ENCODE measurements at places on chromosomes 4 and X.
A peak's percentile ranks its signal among the peaks of the same experiment; 100 is the strongest.

DNA sequence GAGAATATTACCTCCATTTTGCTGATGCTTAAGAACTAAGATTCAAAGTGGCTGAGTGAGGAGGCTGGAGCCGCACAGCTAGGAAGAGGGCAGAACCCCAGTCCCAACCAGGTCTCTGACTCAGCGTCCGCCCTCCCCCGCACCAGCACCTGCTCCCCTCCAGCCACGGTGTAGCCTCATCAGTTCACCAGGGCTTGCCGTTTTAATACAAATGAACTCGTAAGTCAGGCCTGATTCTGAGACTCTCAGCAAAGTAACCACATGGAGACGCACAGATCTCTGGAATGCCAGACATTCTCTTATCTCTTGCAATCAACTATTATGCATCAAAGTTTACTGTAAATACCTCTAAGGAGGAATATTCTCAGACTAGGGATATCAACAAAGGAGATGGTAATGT, 52.4 kb downstream of the ENPP6 start:
- DNase-seq = no peak

DNA sequence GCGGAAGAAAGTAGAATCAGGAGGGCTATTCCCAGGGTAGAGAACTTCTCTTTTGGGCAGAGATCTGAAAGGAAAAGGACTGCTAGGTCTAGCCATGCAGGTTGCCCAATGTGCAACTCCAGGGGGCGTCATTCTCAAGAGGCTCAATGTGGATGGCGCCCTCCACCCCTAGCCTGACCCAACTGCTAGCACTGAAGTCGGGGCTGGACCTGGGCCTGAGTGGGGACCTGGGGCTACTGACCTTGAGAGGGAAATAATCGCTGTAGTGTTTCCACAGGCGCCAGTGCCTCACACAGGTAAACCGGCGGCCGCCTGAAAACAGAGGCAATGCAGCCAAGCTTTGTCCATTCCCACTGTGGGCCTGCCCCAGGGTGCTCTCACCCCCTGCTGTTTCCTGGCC, 6.1 kb downstream of the AWAT2 start:
- no peak for DNase-seq

DNA sequence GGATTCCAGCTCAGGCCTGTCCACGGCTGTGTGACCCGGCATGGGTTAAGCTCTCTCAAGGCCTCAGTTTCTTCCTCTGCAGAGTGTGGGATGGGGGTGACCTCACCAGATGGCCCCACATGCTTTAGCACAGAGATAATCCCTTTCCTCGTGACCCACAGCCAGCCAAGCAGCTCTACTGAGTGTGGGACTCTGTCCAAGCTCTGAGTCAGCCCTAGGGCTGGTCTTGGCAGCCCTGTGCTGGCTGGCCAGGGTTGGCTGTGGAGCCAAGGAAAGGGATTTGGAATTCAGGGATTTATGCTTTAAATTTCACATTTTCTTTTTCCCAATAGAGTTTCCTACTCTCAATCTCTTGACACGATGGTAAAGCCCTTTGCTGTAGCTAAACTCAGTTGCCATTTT, 19.7 kb upstream of the SPON2 start:
- DNase-seq = peak; percentile 93

GRCh38 chr4:151905197-151905596, 144.4 kb upstream of the GATB start:
- no peak for DNase-seq

- DNase-seq = no peak
Measured at GRCh38 chr4:42488114-42488513, 90.8 kb downstream of the SHISA3 start.

DNA sequence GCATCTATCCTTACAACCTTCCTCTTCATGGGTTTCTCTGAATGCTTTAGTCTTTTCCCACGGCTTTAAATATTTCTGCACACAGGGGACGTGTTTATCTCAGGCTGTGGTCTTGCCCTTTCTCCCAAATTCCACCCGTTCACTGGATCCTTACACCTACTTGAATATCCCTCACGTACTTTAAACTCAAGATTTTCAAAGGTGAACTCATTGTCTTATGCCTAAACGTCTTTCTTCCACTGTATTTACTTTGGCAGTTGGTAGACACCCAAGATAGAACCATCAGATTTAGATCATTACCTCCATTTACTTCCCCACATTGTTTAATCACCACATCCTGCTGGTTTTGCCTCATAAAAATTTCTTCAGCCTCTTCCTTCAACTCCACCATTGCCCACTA, 269.2 kb downstream of the CBLL2 start:
- DNase-seq = no peak

DNA sequence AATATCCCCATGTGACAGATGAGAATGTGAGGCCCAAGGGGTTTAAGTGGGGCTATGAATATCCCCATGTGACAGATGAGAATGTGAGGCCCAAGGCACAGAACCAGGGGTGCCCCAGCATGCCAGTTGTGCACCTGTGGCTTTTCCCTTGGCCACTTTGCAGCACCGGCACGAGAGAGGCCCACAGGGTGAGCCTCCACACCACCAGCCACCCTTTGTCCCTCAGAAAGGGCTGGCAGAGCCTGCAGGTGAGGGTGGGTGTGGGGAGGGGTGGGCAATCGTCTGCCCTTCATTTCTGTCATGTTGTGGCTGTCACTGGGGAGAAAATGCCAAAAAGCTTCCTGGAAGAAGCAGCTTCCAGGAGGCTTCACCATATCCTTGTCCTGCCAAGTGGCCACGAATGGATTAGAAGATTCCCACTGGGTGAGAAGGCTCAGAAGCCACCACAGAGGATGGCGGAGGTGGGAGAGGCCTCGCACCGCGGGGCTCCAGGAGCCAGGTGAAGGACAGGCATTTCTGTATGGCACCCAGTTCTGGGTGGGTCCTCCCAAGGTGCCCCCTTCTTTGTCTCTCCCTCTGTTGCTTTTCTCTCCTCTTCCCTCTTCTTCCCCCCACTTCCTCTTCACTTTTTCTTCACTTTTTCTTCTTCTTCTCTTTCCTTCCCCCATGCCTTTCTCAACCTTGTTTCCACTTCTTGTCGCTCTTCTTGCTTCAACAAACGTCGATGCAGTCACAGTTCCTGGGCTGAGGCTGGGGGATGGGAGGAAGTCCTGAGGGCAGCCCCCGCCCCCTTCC, 469 bp upstream of the GPR78 start:
- DNase-seq = no peak

- no peak for DNase-seq
Measured at GRCh38 chr4:1964971-1965370, 43.8 kb downstream of the NELFA start.

GRCh38 chr4:24971192-24971591, 58.4 kb upstream of the CCDC149 start:
- no peak for DNase-seq

DNA sequence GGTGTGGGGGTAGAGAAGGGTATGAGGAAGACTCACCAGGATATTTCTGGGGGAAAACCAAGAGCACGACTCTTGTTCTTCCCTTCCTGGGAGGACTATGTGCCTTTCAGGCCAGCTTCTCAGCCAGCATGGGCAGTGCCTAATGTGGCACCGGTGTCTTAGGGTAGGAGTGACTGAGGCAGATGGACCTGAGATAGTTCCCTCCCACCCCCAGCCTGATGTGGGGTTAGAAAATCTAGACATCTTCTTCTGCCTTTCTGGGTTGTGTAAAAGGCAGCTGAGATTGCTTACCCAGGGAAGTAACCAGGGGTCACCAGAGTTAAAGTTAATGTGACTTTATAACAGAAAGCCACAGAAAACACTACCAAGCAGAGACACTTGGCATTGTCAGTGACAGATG, 127.3 kb downstream of the TMA16 start:
- DNase-seq = no peak

- DNase-seq = no peak
Measured at GRCh38 chr4:8114456-8115202, 44.0 kb downstream of the ABLIM2 start.

DNA sequence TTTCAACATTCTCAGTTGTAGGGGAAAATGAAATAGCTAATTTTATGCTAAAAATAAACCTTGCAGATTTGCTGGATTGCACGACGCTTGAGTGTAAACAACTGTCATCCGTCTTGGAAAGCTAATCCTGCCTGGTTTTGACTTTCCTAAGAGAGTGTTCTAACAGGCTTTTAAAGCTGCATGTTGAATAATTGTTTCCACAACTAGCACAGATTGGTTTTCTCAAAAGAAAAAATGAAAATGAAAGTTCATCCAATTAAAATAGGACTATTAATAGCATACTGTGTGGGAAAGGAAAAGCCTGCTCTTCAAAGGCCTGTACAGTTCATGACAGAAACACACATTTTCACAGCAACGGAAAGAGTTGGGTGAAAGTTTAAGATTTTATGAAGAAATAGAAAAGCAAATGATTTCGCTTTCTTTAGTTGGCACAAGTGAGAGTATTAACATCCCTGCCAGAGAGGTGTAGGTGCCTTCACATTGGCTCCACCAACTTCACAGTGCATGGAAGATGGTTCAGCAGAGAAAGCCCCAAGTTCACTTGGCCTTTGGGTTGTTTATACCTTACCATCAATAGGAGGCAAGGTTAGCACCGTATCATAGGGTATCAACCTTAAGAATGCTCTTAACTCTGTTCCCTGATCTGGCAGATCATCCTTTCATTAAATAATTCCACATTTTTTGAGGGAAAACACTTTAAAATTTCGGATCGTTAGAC, 140.0 kb upstream of the GUCY1A1 start:
- DNase-seq = peak; percentile 23

- no peak for DNase-seq
Measured at GRCh38 chrX:146615628-146616348, 193.8 kb upstream of the CXorf51B start.

GRCh38 chrX:19382555-19383145, 38.9 kb downstream of the PDHA1 start:
- peak; percentile 13 for DNase-seq

DNA sequence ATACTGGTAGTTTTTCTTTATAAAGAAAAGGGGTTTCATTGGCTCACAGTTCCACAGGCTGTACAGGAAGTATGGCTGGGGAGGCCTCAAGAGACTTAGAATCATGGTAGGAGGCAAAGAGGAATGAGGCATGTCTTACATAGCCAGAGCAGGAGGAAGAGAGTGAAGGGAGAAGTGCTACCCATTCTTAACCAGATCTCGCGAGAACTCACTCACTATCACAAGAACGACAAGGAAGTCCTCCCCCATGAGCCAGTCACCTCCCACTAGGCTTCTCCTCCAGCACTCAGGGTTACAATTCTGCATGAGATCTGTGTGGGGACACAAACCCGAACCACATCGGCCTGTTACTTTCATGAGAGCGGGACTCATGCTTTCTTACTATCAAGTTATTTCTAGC, 240.5 kb downstream of the TENM3 start:
- no peak for DNase-seq

DNA sequence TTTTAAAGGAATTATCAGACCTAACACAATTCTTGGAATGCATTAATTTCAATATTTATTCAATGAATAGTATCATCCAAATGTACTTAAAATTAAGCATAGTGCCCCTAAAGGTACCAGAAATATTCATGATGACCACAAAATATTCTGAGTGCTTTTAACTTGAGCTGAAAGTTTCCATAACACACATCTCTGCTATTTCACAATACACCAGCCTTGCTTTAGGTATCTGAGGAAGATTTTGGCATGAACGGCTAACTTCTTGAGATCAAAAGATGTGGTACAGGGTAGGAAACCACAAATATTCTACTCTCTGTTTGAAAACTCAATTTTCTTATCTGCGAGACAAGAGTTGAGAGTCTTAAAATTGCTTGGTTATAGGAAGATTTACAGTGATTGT, 538.3 kb upstream of the PCDH7 start:
- DNase-seq = no peak

- DNase-seq = no peak
Measured at GRCh38 chr4:181077341-181077740, 1165.9 kb upstream of the TENM3 start.

- no peak for DNase-seq
Measured at GRCh38 chr4:115058533-115058932, 54.9 kb downstream of the NDST4 start.

DNA sequence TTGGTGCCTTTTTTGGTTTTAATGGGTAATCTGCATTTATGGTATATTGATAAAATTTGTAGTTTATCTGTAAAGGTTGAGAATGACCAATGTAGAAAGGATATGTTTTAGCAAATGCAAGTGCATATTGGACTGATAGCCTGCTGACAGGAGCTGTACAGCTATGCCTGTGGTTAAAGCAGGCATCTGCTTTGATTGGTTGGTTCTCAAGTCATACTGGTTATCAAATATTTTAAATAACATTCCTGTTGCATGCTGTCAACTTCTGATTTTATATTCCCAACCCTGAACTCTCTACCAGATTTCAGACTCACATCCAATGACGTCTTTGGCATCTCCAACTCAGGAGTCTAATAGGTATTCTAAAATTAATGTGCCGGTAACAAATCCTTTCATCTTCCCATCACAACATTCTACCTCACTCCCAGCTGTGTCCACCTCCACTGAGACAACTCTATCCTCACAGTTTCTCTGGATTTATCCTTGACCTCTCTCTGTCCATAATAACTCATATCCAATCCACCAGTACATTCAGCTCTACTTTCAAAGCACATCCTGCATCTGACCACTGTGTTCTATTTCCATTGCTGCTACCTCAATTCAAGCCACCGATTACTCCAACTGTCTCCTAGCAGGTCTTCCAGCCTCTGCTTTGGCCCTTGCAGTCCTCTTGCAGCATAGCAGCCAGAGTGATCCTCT, 125.7 kb downstream of the CAMK2D start:
- peak; percentile 42 for DNase-seq

DNA sequence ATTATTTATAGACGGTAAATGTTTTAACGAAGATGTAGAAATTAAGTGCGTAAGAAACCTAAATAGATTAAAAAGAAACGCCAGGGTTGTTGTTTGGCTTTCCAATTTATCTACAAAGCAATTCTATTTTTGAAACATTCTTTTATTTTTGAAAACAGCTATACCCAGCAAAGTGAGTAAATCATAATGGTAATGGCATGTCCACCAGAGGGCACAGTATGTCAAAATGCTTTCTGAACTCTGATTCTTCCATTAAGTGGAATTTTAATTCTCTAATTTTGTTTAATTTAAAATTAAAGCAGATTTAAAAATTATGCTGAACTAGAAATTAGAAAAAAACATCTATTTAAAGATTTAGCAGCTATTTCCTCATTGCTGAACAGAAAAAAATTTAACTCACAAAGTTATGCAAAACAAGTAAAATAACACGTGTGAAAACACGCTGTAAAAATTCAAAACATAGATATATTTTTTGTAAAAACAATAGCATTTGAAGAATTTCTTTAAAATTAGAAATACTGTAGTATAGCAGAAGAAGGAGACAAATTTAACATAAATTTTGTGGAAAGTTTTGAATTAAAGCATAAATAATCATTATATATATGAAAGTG, 26.5 kb downstream of the RASSF6 start:
- DNase-seq = peak; percentile 23
